ENCODE measurements at places on chromosomes 6 and 20. TPM values are rescaled to one million over a fixed set of nuclear protein-coding genes. Genes with fewer than 3 reads are reported as not detected.

Gene PACSIN1
- total RNA-seq = 0.78 TPM

Gene TCF19
- total RNA-seq = 73.5 TPM

Gene BACH2
- total RNA-seq = 60.4 TPM

Gene KIF3B
- 12.2 TPM for total RNA-seq

Gene LSM2
- 75.6 TPM for total RNA-seq

Gene SNAP91
- not detected for total RNA-seq

Gene HLA-DQB1
- total RNA-seq = 45.0 TPM

Gene SPATS1
- not detected for total RNA-seq

Gene SIRPB1
- 5.4 TPM for total RNA-seq

Gene KIF25
- not detected for total RNA-seq

Gene C20orf141
- not detected for total RNA-seq

Gene COL19A1
- total RNA-seq = not detected

Gene SLC13A3
- total RNA-seq = 0.10 TPM

Gene THEMIS
- total RNA-seq = 85.0 TPM

Gene MEI4
- not detected for total RNA-seq

Gene GJA1
- not detected for total RNA-seq

Gene CGA
- total RNA-seq = not detected

Gene KCNK5
- total RNA-seq = 3.7 TPM

Gene COL9A1
- not detected for total RNA-seq

Gene SPDEF
- not detected for total RNA-seq

Gene GSS
- total RNA-seq = 49.5 TPM

Gene SOBP
- not detected for total RNA-seq

Gene SIGLEC1
- total RNA-seq = not detected

Gene TMX4
- total RNA-seq = 36.6 TPM

Gene SLC17A3
- total RNA-seq = 0.18 TPM

All from activated naive CD4-positive, alpha-beta T cell treated with anti-CD3 and anti-CD28 coated beads, Interleukin-2, amount 10 ng/mL, durations not matched to agents 5 hours and 36 hours (primary cell).